ENCODE measurements at places on chromosomes 2 and 18. TPM values are rescaled to one million over a fixed set of nuclear protein-coding genes. Genes with fewer than 3 reads are reported as not detected.

GRCh38 chr2:209094221-209094620, 329.6 kb upstream of the MAP2 start:
- H3K4me3 ChIP-seq = no peak overlapping the region
- DNase-seq = no peak
- H3K27ac ChIP-seq = no peak overlapping the region
- no peaks in the 10 kb centered on the region for H3K4me1 ChIP-seq

- H3K36me3 ChIP-seq = no peaks in the 10 kb centered on the region
- no peak overlapping the region for H3K27ac ChIP-seq
- H3K4me3 ChIP-seq = no peak overlapping the region
- DNase-seq = peak; percentile 18
- H3K27me3 ChIP-seq = no peaks in the 10 kb centered on the region
Observed at GRCh38 chr2:109660046-109660860, 46.1 kb downstream of the SOWAHC start.

GRCh38 chr18:3037423-3037915, 24.5 kb upstream of the LPIN2 start:
- no peaks in the 10 kb centered on the region for H3K36me3 ChIP-seq
- no peak overlapping the region for H3K27ac ChIP-seq
- no peaks in the 10 kb centered on the region for H3K27me3 ChIP-seq
- H3K4me3 ChIP-seq = no peak overlapping the region
- peaks cover 3% of the 10 kb centered on the region for H3K4me1 ChIP-seq

GRCh38 chr2:23388294-23388693, 3.3 kb downstream of the KLHL29 start:
- DNase-seq = no peak
- no peaks in the 10 kb centered on the region for H3K36me3 ChIP-seq
- no peak overlapping the region for H3K27ac ChIP-seq
- H3K4me1 ChIP-seq = peaks cover 4% of the 10 kb centered on the region

DNA sequence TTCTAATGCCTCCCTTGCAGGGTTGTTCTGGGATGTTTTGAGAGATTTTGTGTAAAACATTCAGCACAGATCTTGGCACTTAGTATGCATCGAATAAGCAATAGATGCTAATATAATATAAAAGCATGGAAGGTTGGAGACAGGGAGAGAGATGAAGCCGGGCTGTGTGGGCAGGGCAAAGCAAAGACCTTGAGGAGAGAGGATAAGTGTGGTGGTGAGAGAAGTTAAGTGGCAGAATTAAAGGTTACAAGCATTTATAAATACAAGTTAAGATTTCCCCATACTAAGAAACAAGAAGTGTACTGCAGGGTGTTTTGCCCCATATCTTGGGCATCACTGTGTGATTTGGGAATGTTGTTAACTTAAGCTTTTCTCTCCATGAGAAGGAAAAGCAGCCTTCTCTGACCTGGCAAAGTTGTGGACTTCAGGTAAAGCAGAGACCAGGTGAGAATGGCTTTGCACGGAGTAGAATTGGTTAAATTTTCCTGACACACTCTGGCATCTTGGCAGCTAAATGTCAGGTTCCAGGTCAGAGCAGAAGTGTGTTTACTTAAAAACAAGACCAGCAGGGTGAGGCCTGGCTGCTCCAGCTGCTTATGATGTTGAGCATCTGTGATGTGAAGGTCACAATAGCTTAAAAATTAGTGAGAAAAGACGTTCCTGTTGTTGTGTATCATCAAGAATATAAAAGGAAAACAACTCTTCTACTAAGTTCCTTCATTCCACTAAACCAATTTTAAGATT, 288.5 kb upstream of the HNMT start:
- H3K27me3 ChIP-seq = no peaks in the 10 kb centered on the region
- no peaks in the 10 kb centered on the region for H3K4me1 ChIP-seq
- H3K4me3 ChIP-seq = no peak overlapping the region
- no peak for DNase-seq
- H3K27ac ChIP-seq = no peak overlapping the region

GRCh38 chr18:8142131-8142711, 467.0 kb upstream of the RAB12 start:
- H3K27ac ChIP-seq = peak overlapping the region; percentile 69
- H3K36me3 ChIP-seq = no peaks in the 10 kb centered on the region
- no peaks in the 10 kb centered on the region for H3K27me3 ChIP-seq

GRCh38 chr2:238554468-238555315, 128.0 kb downstream of the ASB1 start:
- H3K27ac ChIP-seq = no peak overlapping the region
- no peaks in the 10 kb centered on the region for H3K4me1 ChIP-seq
- peak; percentile 73 for DNase-seq
- no peaks in the 10 kb centered on the region for H3K36me3 ChIP-seq

GRCh38 chr2:225616848-225617247, 217.3 kb downstream of the NYAP2 start:
- H3K4me3 ChIP-seq = no peak overlapping the region

- no peaks in the 10 kb centered on the region for H3K27me3 ChIP-seq
- no peak overlapping the region for H3K4me3 ChIP-seq
- peaks cover 56% of the 10 kb centered on the region for H3K36me3 ChIP-seq
Observed at GRCh38 chr2:101829429-101829828, 131.9 kb downstream of the MAP4K4 start.

- H3K4me1 ChIP-seq = no peaks in the 10 kb centered on the region
- H3K36me3 ChIP-seq = no peaks in the 10 kb centered on the region
- no peak overlapping the region for H3K4me3 ChIP-seq
- H3K27me3 ChIP-seq = peaks cover 55% of the 10 kb centered on the region
Observed at GRCh38 chr2:98935111-98935770, 784 bp downstream of the CRACDL start.

GRCh38 chr2:39484206-39484605, 47.1 kb upstream of the MAP4K3 start:
- no peak overlapping the region for H3K4me3 ChIP-seq
- H3K27me3 ChIP-seq = no peaks in the 10 kb centered on the region
- DNase-seq = no peak
- H3K36me3 ChIP-seq = no peaks in the 10 kb centered on the region
- peaks cover 21% of the 10 kb centered on the region for H3K4me1 ChIP-seq
- H3K27ac ChIP-seq = no peak overlapping the region

DNA sequence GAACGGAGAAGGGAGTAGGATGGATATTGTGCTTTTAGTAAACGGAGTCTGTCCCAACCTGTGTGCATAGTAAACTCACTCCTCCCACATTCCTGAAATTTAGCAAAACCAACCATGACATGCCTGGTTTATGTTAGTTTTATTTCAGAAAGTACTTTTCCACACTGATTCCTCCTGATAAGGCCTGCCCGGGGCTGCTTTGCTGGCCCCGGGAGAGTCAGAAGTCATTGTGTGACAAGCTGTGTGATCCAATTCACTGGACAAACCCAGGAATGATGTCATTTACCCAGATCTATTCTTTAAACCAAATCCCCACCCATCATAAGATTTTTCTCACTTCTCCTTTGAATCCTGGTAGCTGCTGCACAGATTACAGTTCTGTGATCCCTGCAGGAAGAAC, 109.0 kb downstream of the SETBP1 start:
- no peaks in the 10 kb centered on the region for H3K4me1 ChIP-seq
- no peaks in the 10 kb centered on the region for H3K36me3 ChIP-seq
- H3K27ac ChIP-seq = no peak overlapping the region

- H3K36me3 ChIP-seq = no peaks in the 10 kb centered on the region
- no peak overlapping the region for H3K4me3 ChIP-seq
- H3K4me1 ChIP-seq = peaks cover 16% of the 10 kb centered on the region
- H3K27ac ChIP-seq = peak overlapping the region; percentile 49
Observed at GRCh38 chr18:58785171-58785805, 79.4 kb upstream of the ZNF532 start.

GRCh38 chr2:221530653-221531037, 41.5 kb downstream of the EPHA4 start:
- no peaks in the 10 kb centered on the region for H3K27me3 ChIP-seq
- H3K27ac ChIP-seq = no peak overlapping the region
- H3K36me3 ChIP-seq = no peaks in the 10 kb centered on the region
- no peak overlapping the region for H3K4me3 ChIP-seq
- H3K4me1 ChIP-seq = no peaks in the 10 kb centered on the region
- DNase-seq = no peak

- DNase-seq = no peak
- no peak overlapping the region for H3K27ac ChIP-seq
- no peak overlapping the region for H3K4me3 ChIP-seq
- no peaks in the 10 kb centered on the region for H3K27me3 ChIP-seq
- H3K4me1 ChIP-seq = peaks cover 4% of the 10 kb centered on the region
- H3K36me3 ChIP-seq = no peaks in the 10 kb centered on the region
Observed at GRCh38 chr2:186281726-186282125, 204.3 kb upstream of the ZC3H15 start.

DNA sequence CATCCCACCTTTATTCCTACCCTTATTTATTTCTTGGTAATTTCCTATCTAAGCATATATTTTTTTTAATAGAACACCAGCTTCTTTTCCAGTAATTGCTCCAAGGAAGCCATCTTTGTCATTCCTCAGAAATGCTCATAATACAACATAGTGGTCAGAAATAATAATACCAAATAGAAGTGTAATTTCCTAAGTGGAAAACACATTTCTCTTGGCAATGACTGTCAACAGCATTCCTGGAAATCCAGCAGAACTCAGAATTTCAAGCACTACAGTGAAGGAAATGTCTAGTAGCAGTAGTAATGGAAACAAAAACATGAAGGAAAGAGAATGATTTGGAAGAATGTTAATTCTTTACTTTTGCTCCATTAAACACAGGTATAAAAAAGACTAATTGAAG, 56.6 kb downstream of the GDF7 start:
- peak; percentile 41 for DNase-seq
- H3K27ac ChIP-seq = peak overlapping the region; percentile 15
- H3K36me3 ChIP-seq = no peaks in the 10 kb centered on the region
- H3K4me3 ChIP-seq = no peak overlapping the region
- peaks cover 11% of the 10 kb centered on the region for H3K4me1 ChIP-seq

GRCh38 chr2:7632420-7632819, 715.2 kb downstream of the RNF144A start:
- H3K27me3 ChIP-seq = no peaks in the 10 kb centered on the region
- H3K36me3 ChIP-seq = no peaks in the 10 kb centered on the region
- H3K4me1 ChIP-seq = no peaks in the 10 kb centered on the region
- DNase-seq = no peak

The CEP68 gene
- 13.6 TPM for total RNA-seq

The ANKRD30B gene
- total RNA-seq = 11.5 TPM

The C2orf76 gene
- 6.5 TPM for total RNA-seq

The CAPN14 gene
- under 0.01 TPM for total RNA-seq

The UGT1A9 gene
- not detected for total RNA-seq
